ENCODE measurements at places on chromosomes 6 and 20.
A peak's percentile ranks its signal among the peaks of the same experiment; 100 is the strongest.

- DNase-seq = no peak
Observed at GRCh38 chr6:151911401-151911800, 103.9 kb downstream of the ESR1 start.

GRCh38 chr6:6654599-6655575 lies 66.4 kb downstream of the LY86 start:
- peak; percentile 56 for DNase-seq

GRCh38 chr6:139204978-139205377 lies 70.1 kb downstream of the HECA start:
- no peak for DNase-seq

DNA sequence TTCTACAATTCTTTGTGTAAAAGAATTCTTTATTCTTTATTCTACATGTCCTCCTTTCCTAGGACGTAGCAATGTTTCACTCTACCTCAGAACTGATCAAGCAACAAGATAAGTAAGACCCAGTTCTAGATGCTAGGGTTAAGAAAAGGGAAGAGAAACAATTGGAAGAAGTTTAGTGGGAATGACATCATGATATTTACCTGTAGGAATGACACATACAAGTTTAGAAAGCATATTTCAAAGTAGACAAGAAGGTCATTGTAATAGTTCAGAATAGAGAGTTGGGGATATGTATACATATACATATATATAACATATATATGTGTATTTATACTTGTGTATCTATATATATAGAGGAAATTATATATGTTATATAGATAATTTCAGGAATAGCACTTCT lies 43.4 kb upstream of the LRRC1 start:
- DNase-seq = no peak

DNA sequence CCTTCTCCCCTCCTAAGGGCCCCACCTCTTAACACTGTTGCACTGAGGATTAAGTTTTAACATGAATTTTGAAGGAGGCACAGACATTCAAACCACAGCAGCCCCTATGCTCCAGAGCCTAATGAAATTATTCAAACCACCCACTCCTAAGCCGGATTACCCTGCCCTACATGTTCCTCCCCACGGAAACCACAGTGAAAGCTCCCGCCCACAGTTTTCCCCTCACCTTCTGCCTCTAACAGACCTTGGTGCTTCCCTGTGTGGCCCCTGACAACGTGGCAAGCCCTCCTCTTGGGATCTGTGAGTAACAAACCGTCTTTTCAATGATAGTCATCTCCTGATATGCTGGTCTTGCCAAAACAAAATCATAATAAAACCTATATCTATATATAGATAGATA lies 74.8 kb downstream of the RIN2 start:
- DNase-seq = peak; percentile 51

Data from activated T-cell treated with anti-CD3 and anti-CD28 coated beads, Interleukin-2, amount 50 U/mL, for 48 hours (primary cell).